ENCODE measurements at places on chromosomes 3 and 15. TPM values are rescaled to one million over a fixed set of nuclear protein-coding genes. Genes with fewer than 3 reads are reported as not detected.

DNA sequence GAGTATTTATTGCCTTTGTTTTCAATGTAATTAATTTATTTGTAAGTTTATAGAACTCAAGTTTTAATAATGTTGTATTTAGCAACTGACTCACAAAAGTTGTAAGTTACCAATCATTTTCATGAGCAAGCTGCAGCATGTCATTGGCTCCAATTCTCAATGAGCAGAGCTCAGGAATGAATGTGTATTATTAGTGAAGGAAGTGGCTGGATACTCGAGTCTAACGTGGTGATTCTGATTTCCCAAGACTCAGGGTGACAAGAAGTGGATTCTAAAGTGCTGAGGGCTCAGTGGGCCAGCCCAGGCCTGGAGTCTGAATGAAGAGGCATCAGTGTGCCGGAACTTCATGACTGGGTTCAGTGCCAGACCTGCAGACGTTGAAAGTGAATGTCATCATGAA is 39.6 kb downstream of the CLDN11 start:
- no peaks in the 10 kb centered on the region for H3K4me1 ChIP-seq
- no peaks in the 10 kb centered on the region for H3K36me3 ChIP-seq
- DNase-seq: no peak

- no peak for DNase-seq
- peaks cover 14% of the 10 kb centered on the region for H3K27me3 ChIP-seq
- H3K4me1 ChIP-seq: no peaks in the 10 kb centered on the region
- no peak overlapping the region for H3K4me3 ChIP-seq
Measured at GRCh38 chr3:138137861-138138260, 5.7 kb upstream of the A4GNT start.

DNA sequence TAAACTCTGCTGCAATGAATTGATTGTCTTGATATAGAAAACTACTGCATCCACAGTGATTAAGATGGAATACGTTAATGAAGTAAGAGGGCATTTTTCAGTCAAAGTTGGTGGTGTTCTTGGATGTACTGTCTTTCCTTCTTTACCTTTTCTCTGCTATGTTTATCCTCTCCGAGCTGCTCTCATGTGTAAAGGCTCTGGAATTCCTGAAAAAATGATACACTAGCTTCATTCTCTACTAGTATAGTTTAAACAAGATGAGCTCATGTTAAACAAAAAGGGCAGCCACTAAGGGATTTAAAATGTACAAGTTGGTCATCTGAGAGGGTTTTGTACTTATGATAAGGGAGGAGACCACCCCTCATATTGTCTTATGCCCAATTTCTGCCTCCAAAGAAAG is 504.6 kb upstream of the NECTIN3 start:
- H3K27ac ChIP-seq: no peak overlapping the region
- no peaks in the 10 kb centered on the region for H3K36me3 ChIP-seq
- no peaks in the 10 kb centered on the region for H3K4me1 ChIP-seq
- H3K27me3 ChIP-seq: no peaks in the 10 kb centered on the region
- no peak for DNase-seq

The DIS3L gene
- 25.9 TPM for total RNA-seq

The THUMPD3 gene
- 74.3 TPM for total RNA-seq

DNA sequence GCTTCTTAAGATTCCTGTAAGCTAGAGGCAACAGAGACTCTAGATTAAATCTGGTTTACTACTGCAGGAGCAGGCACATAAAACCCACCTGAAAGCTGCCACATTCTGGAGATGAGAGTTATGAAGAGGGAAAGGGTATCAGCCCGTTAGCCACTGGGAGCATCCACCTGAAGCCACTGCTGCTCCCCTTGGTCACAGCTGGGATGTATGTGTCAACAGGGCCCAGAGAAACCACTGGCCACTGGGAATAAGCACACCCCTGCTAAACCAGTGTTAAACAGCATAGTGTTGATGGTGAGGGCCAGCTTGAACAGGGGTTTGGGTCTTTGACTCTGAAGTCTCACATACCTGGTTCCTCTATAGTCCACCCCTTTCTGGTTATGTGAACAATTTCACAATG is 10.9 kb downstream of the SLCO2A1 start:
- no peaks in the 10 kb centered on the region for H3K4me1 ChIP-seq
- no peak overlapping the region for H3K4me3 ChIP-seq
- DNase-seq: no peak

The CLDN16 gene
- total RNA-seq: not detected

The CSTA gene
- not detected for total RNA-seq

Data from activated CD4-positive, alpha-beta T cell treated with anti-CD3 and anti-CD28 coated beads for 36 hours (primary cell).